ENCODE measurements at places on chromosomes 5 and 9. TPM values are rescaled to one million over a fixed set of nuclear protein-coding genes. Genes with fewer than 3 reads are reported as not detected.

DNA sequence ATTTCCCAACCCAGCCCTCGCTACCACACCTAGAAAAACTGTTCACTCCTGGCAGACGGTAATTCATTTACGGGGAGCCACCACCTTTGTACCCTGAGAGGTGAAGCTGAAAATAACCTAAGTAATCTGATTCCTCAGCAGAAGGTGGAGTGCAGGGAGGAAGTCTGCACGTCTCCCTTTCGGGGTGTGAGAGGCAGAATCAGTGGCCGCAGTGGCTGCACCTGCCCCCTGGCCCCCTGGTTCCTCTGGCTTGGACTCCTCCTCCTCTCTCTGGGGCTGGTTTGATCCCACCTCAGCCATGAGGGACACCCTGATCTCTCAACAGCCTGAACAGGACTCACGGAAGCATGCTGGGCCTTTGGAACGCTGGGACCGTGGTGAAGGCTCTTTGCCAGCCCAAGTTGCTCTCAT lies 10.5 kb downstream of the TMEM174 start:
- no peaks in the 10 kb centered on the region for H3K36me3 ChIP-seq
- peaks cover 5% of the 10 kb centered on the region for H3K4me1 ChIP-seq
- H3K4me3 ChIP-seq: no peak overlapping the region
- no peak for DNase-seq
- peaks cover 19% of the 10 kb centered on the region for H3K27me3 ChIP-seq
- no peak overlapping the region for H3K27ac ChIP-seq

The PCDHGB2 gene
- total RNA-seq: 0.94 TPM

DNA sequence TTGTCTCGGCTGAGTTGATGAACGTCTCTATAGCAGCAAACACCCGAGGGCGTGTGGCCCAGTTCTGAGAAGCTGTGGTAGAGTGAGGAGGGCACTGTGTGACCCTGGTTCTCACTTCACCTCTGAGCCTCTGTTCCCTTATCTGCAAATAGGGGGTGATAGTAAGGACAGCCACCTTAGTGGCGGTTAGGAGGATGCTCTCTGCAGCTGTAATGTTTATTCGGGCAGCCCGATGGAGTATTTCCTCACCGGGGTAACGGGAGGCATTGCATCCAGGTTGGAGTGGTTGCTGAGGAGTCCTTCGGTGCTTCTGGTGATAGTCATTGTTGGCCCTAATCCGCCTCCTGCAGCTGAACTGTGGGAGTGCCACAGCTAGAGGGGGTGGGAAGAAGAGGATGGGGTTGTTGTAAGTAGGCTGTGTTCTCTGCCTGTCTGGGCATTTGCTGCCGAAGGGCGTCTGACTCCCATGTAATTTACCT lies 13.9 kb downstream of the PRRC2B start:
- no peaks in the 10 kb centered on the region for H3K27me3 ChIP-seq
- H3K4me3 ChIP-seq: peak overlapping the region; percentile 47
- H3K36me3 ChIP-seq: peaks cover 13% of the 10 kb centered on the region

DNA sequence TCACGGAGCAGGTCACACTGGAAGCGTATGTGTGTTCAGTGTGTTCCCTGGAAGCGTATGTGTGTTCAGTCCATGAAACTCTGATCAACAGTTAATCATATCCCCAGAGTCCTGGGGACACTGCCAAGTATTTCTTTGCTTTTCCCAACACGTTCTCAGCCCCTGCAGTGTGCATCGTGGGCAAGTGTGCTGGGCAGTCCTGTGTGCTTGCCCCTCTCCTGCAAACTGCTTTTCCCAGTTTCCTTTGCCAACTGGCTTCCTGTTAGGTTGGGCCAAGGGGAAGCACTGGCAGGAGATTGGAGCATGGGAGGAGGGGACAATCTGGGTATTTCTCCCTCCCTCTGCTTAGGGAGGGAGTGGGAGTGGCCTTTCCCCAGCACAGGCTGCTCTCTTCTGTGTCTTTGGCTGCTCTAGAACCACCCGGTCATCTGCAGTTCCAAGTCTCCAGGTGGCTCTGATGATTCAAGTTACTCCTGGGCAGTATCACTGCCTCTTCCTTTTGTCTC lies 36.8 kb upstream of the NEK6 start:
- H3K27ac ChIP-seq: no peak overlapping the region
- no peak overlapping the region for H3K4me3 ChIP-seq
- H3K36me3 ChIP-seq: no peaks in the 10 kb centered on the region
- DNase-seq: no peak
- peaks cover 3% of the 10 kb centered on the region for H3K27me3 ChIP-seq

GRCh38 chr5:76641514-76642120 lies 18.4 kb upstream of the F2RL2 start:
- no peak for DNase-seq
- H3K27ac ChIP-seq: no peak overlapping the region
- no peaks in the 10 kb centered on the region for H3K27me3 ChIP-seq
- H3K4me3 ChIP-seq: no peak overlapping the region
- peaks cover 4% of the 10 kb centered on the region for H3K4me1 ChIP-seq

The NSG2 gene
- total RNA-seq: 3.1 TPM

The TTC33 gene
- 15.8 TPM for total RNA-seq

The ECSCR gene
- total RNA-seq: not detected

- H3K36me3 ChIP-seq: no peaks in the 10 kb centered on the region
- no peak for DNase-seq
Measured at GRCh38 chr5:175597718-175598117, 60.2 kb upstream of the HRH2 start.

GRCh38 chr5:112687306-112687705 lies 50.4 kb upstream of the APC start:
- no peak overlapping the region for H3K27ac ChIP-seq
- H3K4me1 ChIP-seq: peaks cover 28% of the 10 kb centered on the region
- no peak for DNase-seq
- H3K36me3 ChIP-seq: no peaks in the 10 kb centered on the region
- no peaks in the 10 kb centered on the region for H3K27me3 ChIP-seq

DNA sequence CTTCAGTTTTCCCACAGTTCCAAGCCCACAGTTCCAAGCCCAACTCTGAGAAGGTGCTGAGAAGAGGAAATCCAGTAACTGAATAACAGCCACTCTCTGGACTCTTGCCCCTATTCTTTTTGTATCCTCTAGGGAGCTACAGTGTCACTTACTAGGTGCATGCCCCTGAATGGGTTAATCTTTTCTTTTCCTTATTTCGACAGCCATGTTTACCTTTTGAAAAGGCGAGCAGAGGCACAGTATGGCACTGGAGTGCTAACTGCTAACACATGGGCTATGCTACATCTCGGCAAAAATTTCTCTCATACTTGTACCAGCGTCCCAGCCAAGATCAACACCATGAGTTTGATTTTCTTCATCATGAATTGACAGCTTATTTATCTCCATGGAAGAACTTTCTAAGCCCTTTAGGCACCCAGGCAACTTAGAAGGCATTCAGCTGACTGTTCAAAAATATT lies 222.6 kb downstream of the EBF1 start:
- H3K4me1 ChIP-seq: peaks cover 54% of the 10 kb centered on the region
- H3K27ac ChIP-seq: no peak overlapping the region
- no peak for DNase-seq
- no peaks in the 10 kb centered on the region for H3K36me3 ChIP-seq

The DIAPH1 gene
- 79.6 TPM for total RNA-seq

- H3K4me1 ChIP-seq: peaks cover 35% of the 10 kb centered on the region
- peak; percentile 36 for DNase-seq
- H3K36me3 ChIP-seq: no peaks in the 10 kb centered on the region
- H3K4me3 ChIP-seq: peak overlapping the region; percentile 7
- peaks cover 59% of the 10 kb centered on the region for H3K27me3 ChIP-seq
Measured at GRCh38 chr5:10330511-10331230, 22.8 kb upstream of the MARCHF6 start.

The SH3GL2 gene
- 7.6 TPM for total RNA-seq

DNA sequence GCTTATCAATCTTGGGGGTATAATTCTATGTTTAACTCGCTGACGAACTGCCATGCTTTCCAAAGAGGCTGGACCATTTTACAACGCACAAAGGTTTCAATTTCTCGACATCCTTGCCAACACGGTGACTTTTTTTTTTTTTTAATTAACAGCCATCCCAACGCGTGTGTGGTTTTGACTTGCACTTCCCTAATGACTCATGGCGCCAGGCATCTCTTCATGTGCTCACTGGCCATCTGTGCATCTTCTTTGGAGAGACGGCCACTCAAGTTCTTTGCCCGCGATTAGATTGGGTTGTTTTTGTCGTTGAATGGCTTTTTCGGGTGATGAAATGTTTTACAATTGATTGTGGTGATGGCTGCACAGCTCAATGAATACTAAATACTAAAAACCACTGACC lies 12.5 kb upstream of the CARD9 start:
- no peaks in the 10 kb centered on the region for H3K27me3 ChIP-seq
- no peak for DNase-seq
- H3K4me1 ChIP-seq: no peaks in the 10 kb centered on the region

- peaks cover 27% of the 10 kb centered on the region for H3K27me3 ChIP-seq
- no peak for DNase-seq
- no peak overlapping the region for H3K27ac ChIP-seq
- H3K4me1 ChIP-seq: peaks cover 13% of the 10 kb centered on the region
- no peak overlapping the region for H3K4me3 ChIP-seq
Measured at GRCh38 chr9:117763314-117763713, 59.1 kb downstream of the TLR4 start.

DNA sequence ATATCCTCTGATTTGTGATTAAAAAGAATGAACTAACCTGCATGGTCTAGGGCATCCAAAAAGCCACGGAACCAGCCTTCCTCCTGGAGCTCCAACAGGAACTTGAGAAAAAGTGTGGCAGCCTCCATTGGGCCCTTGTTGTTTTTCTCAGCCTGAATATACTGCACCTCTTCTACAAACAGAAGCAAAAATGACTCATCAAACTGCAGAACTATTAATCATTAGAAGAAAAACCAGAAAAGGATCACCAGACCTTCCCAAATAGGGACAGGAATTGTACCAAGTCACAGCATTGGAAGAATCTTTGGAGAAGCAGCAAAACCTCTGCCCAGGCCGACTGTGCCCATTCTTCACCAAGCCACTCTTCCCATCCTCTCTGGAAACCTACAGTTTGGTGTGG lies 25.2 kb downstream of the RIGI start:
- H3K27me3 ChIP-seq: no peaks in the 10 kb centered on the region
- peak overlapping the region; percentile 40 for H3K27ac ChIP-seq
- DNase-seq: no peak
- no peak overlapping the region for H3K4me3 ChIP-seq
- no peaks in the 10 kb centered on the region for H3K4me1 ChIP-seq

The HTR1A gene
- 0.90 TPM for total RNA-seq

DNA sequence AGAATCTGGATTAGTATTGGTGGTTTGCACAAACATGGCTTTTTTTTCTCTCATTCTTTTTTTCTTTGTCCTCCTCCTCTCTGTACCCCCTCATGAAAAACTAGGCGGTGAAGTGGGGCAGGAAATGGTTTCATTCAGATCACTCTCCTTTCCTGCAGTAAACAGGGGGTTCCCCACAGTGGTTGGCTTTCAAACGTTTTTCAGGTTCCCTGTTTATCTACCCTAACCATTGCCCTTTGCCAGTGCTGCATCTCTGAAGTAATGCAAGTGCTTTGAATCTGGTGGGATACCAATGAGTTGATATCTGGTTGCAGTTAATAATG lies 29.8 kb downstream of the NR4A3 start:
- no peaks in the 10 kb centered on the region for H3K4me1 ChIP-seq
- no peaks in the 10 kb centered on the region for H3K27me3 ChIP-seq
- no peak for DNase-seq
- no peak overlapping the region for H3K27ac ChIP-seq
- H3K4me3 ChIP-seq: no peak overlapping the region

The RMRP gene
- total RNA-seq: 16,039 TPM

GRCh38 chr5:31161781-31162181 lies 31.7 kb upstream of the CDH6 start:
- no peak for DNase-seq
- H3K4me3 ChIP-seq: peak overlapping the region; percentile 31
- no peak overlapping the region for H3K27ac ChIP-seq
- peaks cover 10% of the 10 kb centered on the region for H3K27me3 ChIP-seq
- no peaks in the 10 kb centered on the region for H3K36me3 ChIP-seq

GRCh38 chr5:135391869-135392255 lies 7.2 kb downstream of the MACROH2A1 start:
- no peaks in the 10 kb centered on the region for H3K27me3 ChIP-seq
- peaks cover 50% of the 10 kb centered on the region for H3K4me1 ChIP-seq
- H3K4me3 ChIP-seq: no peak overlapping the region
- DNase-seq: no peak

DNA sequence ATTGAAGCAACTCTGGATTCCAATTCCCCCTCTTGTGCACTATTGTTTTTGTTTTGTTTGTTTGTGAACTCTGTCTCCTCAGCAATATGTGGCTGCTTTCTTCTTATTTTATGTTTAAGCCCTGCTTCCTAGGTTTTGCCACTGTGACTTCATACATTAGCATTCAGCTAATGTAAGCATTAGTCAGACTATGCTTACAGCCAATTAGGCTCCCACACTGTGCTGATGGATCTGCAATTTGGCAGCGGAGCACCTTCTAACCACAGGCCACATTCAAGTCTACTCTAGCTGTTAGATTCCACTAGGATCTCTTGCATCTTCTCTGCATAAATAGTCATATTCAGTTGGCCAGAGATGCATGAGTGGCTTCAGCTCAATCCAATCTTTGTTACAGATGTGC lies 9.6 kb upstream of the BICD2 start:
- no peak for DNase-seq
- H3K4me3 ChIP-seq: no peak overlapping the region
- no peaks in the 10 kb centered on the region for H3K36me3 ChIP-seq
- H3K4me1 ChIP-seq: no peaks in the 10 kb centered on the region

The PPP1R2B gene
- not detected for total RNA-seq

The ABCA1 gene
- 16.2 TPM for total RNA-seq

DNA sequence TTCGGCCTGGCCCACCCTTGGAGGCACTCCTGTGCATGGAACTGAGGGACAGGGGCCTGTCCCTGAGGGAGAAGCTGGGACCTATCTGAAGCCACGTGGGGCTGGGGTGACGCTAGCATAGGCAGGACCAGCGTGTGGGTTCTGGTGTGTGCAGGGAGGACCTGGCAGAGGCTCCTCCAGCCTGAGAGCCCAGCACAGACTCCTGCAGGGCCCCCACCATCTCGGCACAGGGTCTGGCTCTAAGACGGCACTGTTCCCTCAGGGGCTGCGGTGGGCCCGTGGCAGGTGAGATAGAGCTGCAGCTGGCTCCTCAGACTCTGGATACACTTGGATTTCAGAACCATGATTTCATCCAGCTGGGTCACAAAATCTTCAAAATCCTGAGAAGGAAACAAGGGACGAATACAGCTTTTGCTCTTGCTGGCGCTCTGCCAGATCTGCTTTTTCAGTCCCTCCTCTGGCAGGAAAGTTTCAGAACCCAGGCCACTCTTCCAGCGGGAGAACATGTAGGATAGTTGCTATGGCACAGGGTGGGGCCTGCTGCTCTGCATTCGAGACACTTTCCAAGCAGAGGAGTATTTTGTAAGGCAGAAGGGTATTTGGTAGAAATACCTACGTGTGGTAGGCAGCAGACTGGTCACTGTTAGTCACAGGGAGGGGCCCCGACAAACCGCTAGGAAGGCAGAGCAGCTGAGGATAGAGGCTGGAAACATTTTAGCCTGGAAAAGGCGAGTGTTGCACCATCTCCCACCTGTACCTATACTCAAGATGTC lies 74.7 kb downstream of the KIF24 start:
- H3K4me3 ChIP-seq: no peak overlapping the region
- H3K27ac ChIP-seq: peak overlapping the region; percentile 43
- H3K4me1 ChIP-seq: peaks cover 7% of the 10 kb centered on the region
- H3K27me3 ChIP-seq: no peaks in the 10 kb centered on the region
- no peak for DNase-seq

The MPDZ gene
- total RNA-seq: 20.3 TPM

Measured in type B pancreatic cell (in vitro differentiated cells).